ENCODE measurements at places on chromosomes 6 and 20. TPM values are rescaled to one million over a fixed set of nuclear protein-coding genes. Genes with fewer than 3 reads are reported as not detected.

DNA sequence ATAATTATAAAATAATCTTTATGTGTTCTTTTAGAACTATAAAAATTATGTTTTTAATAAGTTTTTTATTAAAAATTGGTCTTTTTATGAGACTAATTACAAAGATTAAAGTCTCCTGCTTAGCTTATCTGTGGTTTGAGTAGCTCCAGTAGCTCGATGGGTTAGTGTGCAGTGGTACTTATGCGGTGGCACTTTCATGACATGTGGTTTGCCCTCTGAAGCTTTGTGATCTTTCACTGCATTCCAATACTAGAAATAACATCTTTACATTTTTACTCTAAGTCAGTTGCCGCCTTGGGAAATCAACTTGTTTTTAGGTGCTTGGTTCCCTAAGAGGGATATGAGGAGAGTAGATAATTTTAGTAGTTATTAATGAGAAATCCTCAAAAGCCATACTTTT is 699.5 kb upstream of the FLRT3 start:
- DNase-seq = no peak

DNA sequence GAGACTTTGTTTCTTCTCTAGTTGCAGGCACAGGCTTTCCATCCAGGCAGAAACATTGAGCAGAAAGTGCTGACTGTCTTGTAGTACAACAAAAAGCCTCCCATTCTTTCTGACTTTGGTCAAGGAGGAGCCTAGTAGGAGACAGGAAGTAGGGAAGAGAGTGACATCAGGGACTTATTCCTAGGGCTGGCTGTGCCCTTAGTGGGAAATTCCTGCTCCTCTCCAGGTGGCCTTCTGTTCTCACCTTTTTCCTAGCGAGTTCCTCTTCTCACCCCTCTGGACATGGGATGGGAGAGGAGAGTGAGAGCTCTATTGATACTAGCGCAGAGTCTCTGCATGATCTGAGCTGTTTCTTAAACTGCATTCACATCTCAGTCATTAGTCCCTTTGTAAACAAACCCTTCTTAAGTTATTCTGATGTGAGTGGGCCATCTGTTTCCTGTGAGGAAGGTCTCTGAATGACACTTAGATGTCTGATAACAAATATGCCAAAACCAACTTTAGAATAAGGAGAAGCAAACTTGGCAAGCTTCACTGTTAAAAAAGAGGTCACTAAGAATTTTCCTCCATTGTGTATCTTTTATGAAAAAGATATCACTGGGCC is 455.0 kb downstream of the GJA1 start:
- no peak for DNase-seq

The DLL1 gene
- 1.6 TPM for total RNA-seq

The DLGAP4 gene
- total RNA-seq = 129 TPM

DNA sequence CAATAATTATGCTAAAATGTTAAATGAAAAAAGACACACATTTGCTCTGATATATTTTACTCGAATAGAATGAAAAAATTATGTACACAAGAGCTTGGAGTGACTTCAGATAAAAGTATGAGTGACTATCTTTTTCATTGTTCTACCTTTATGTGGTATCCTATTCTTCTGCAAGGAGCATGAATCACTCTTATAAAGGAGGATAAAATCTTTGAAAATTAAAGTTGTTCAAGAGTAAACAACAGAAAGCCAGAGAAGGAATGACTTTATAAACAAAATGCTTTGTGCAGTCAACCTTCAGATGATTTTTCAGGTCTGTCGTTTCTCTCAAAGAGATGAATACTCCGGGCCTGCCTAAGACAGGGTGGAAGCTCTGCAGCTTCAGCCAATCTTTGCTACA is 215.3 kb downstream of the FOXA2 start:
- DNase-seq = no peak

GRCh38 chr20:18624948-18625347 is 37.1 kb downstream of the DTD1 start:
- DNase-seq = no peak

- DNase-seq = no peak
Measured at GRCh38 chr20:7975851-7976414, 35.7 kb upstream of the HAO1 start.

The RIPPLY2 gene
- not detected for total RNA-seq

DNA sequence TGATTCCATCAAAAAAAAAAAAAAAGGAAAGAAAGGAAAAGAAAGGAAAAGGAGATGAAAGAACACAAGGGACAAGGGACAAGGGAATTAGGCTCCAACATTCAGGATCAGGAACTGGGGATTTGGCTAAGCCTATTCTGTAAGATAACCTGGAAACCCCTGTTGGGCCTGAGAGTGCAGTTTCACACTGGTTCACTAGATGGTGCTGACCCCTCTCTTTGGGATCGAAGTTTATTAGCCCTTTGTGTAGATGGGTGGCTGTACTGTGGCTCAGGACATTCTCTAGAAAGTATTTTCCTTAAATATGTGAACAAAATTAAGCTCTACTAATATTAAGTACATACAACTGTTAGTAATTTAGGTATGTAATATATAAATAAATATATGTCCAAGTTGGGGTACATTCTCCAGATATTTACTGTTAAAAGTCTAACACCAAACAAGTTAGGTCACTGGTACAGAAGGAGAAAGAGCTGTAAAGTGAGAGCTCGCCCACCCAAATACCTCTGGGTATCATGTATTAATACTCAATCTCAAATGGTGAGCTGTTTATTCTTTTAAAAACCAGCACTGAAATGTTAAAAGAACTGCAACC is 6.3 kb downstream of the OR2A4 start:
- peak; percentile 42 for DNase-seq

DNA sequence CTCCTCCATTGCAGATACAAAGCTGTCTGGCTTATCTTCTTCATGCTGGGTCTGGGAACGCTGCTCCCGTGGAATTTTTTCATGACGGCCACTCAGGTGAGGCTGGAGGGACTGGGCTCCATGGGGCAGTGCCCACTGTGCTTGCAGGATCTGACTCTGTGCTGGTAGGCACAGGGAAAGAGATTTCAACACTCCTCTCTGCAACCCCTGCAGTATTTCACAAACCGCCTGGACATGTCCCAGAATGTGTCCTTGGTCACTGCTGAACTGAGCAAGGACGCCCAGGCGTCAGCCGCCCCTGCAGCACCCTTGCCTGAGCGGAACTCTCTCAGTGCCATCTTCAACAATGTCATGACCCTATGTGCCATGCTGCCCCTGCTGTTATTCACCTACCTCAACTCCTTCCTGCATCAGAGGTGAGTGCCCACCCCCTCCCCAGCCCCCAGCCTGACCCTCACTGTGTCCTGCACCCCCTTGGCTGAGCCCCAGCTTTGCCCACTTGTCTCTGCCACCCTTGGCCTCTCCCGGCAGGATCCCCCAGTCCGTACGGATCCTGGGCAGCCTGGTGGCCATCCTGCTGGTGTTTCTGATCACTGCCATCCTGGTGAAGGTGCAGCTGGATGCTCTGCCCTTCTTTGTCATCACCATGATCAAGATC is 6.1 kb downstream of the SLC29A1 start:
- no peak for DNase-seq

DNA sequence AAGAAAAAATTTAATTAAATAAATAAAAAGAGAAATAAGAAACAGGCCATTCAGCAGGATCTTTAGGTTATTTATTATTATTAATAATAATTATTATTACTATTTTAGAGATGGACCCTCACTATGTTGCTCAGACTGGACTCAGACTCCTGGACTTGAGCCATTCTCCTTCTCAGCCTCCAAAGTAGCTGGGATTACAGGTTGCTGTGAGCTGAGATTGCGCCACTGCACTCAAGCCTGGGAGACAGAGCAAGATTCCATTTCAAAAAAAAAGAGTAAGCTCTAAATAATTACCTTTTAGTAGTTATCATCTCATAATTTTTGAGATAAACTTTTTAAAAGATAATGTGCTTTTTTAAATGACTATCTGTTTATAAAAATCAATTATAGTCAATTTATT is 1102.8 kb upstream of the GJE1 start:
- DNase-seq = no peak

- DNase-seq = no peak
Measured at GRCh38 chr6:85680388-85680787, 37.7 kb upstream of the SYNCRIP start.

The C6orf58 gene
- not detected for total RNA-seq

The TRAPPC3L gene
- not detected for total RNA-seq

All from astrocyte (in vitro differentiated cells and primary cell).